ENCODE measurements at places on chromosomes 7 and 10.

DNA sequence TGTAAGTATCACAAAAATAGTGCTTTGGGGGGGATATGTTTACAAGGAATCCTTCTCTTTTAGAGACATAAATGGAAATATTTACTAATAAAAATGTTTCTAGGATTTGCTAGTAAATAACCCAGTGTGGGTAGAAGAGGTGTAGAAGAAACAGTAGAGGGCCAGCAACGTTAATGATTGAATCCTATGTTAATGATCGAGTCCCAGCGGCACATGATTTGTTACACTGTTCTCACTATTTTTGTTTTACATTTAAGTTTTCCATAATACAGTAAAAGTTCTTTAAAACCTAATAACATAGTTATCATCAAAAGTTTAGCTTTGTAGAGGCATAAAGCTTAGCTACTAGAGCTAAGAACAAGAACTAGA is 66.0 kb downstream of the UBE2H start:
- no peak for DNase-seq

DNA sequence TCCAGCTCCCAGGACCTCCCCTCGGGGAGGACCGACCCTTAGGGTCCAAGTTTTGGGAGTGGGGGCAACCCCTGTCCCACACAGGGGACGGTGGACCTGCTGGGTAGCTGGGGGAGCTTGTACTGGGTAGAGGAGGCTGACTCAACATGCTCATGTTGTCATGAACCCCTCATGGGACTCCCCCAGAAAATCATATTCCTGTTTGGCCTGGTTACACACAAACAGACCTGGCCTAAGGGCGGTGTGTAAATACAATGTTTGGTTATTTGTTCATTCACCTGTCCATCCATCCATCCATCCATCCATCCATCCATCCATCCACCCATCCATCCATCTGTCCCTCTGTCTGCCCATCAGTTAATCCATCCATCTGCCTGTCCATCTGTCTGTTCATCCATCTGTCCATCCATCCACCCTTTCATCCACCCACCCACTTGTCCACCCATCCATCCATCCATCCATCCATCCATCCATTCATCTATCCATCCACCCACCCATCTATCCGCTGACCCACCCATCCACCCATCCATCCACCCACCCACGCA is 92.9 kb downstream of the DNAJB6 start:
- DNase-seq, result no peak

GRCh38 chr10:98194633-98195032 is 60.2 kb downstream of the R3HCC1L start:
- DNase-seq, result no peak

- DNase-seq, result no peak
These were observed 5.7 kb downstream of the GRID2IP start for GRCh38 chr7:6545398-6546126.

DNA sequence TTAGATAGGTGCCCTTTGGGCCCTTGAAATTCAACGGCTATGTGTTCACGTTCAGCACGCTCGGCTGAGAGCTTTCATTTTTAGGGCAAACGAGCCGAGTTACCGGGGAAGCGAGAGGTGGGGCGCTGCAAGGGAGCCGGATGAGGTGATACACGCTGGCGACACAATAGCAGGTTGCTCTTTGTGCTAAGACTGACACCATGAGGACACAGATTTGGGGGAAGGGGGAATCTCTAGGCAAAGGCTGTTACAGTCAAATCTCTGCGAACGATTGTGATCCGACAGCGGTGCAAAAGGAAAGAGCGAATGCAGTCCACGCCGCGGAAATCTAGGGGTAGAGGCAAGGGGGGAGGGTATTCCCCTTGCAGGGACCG is 667 bp downstream of the KLLN start:
- DNase-seq, result no peak

GRCh38 chr10:33460505-33461294 is 126.2 kb upstream of the NRP1 start:
- DNase-seq, result no peak

DNA sequence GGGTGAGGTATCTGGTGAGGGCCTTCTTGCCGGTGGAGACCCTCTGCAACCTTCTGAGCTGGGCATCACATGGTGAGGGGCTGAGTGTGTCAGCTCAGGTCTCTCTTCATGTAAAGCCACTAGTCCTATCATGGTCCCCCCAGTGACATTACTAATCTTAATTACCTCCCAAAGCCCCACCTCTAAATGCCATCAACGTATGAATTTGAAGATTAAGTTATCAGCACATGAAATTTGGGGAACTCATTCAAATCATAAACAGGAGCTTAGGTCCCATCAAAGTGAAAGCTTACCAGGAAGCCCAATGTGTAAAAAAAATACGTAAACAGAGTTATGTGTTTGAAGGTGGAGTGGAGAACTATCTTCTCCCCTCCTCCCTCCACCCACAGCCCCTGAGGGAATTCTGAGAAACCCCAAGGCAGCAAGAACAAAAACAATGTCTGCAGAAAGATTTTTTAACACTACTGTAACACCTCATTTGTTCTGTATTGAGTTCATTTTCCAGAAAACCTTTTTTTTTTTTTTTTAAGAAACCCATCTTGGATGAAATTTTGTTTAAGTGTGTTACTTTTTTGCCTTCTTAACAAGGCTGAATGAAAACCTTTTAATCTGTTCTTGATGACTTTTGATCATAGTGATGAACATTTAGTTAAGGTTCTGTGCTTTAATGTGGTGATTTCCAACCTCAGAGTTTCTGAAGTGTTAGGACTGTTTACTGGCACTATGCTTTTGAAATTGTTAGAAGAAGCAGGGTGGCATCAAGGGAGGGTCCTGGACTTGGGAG is 19.1 kb upstream of the PCGF5 start:
- DNase-seq, result no peak

DNA sequence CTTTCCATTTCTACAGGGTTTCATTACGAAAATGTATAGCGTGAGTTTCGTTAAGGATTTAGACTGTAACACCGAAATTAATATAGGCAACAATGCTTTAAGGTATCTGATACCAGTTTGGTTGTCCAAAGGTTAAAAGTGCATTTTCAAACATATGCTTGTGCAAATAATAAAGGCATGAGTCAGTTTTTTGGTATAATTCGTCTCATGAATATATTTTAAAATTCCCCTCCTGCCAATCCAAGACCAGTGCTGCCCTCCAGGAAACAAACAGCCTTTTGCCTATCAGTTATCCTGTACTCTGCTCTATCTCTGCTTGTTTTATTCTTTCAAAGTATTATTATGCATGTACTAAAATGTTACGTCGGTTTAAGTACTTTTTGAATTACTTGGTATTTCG is 2.0 kb downstream of the LCOR start:
- no peak for DNase-seq

GRCh38 chr7:98810153-98810802 is 59.5 kb downstream of the TMEM130 start:
- DNase-seq, result no peak

DNA sequence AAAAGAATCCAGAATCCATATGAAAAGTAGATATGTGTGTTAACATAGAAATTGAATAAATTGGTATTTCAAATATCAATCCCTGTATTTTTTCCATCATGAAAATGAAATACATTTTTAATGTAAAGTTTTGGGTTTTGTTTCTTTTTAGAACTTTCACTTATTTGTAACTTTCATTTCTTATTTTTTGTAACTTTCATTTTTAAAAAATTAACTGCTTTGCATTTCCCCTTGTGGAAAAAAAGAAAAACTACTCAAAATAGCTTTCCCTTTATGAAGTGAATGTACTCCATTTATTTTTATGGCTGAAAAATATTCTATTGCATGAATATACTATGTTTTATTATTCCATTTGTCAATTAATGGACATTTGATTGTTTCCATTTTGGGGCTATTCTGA is 75.6 kb upstream of the SMNDC1 start:
- DNase-seq, result no peak

- DNase-seq, result no peak
These were observed 1.8 kb upstream of the IGF2BP3 start for GRCh38 chr7:23472046-23472445.

DNA sequence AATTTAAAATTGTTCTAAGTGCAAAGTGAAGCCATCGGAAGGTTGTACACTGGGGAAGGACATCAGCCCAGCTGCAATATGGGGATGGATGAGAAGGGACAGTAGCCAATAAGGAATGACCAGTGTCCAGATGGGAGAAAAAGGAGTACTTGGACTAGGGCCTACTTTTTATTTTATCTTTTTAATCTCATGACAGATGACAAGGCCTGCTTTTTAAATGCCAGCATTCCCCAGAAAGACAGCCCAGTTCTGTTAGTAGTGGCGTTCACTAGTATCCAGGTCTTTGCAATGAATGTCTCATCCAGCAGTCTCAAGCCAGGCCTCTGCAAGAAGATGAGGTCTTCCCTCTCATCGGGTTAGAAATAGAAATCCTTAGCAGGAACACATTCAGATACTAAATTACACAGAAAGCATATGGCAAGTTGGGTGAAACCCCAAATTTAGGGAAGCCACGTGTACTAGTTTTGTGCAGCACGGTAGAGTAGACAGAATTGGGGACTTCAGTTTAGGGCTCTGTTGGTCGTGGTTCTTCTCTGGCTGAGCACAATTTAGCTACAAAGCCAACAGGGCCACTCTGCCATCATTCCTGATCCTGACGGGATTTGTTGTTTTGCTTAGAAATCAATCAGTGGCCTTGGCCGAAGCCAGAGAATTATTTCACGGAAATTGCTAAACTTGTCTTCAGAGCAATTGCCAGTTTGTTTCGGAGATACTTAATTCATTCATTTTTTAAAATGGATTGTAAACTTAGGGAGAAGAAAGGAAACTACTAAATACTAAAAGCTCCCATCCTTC is 227.8 kb downstream of the ARHGAP21 start:
- DNase-seq, result no peak

GRCh38 chr7:82029236-82029913 is 259.5 kb upstream of the HGF start:
- DNase-seq, result no peak

DNA sequence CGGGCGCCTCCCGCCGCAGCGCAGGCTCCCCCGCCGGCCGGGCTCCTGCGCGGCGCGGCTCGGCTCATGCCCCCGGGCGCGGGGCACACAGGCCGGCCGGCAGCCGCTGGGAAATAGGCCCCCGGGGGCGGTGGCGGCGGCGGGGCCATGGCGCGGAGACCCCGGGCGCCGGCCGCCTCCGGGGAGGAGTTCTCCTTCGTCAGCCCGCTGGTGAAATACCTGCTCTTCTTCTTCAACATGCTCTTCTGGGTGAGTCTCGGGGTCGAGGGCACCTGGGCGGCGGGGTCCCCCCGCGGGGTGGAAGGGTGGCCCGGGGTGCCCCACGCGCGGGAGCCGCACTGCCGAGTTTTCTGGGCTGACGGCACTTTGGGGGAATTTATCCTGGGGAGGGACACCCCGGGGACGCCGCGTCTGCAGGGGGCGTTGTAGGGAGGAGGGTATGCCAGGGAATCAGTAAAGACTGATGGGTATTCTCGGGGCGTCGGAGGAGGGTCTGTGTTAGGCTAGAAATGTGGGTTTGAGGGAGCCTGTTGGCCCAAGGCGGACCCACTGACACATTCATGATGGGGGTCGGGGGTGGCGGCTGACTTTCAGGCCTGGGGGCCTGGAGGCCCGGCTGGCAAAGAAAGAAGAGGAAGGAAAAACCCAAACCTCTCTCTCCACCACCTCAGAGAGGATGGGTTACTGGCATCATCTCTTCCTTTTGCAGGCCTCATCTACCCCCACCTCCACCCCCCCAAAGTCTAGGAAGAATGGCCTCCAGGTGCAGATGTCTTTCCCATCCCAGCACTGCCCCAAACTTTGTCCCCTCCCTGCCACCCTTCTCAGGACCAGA is 544 bp downstream of the TSPAN33 start:
- DNase-seq, result peak; percentile 45

GRCh38 chr7:100675581-100676350 is 2.2 kb downstream of the GNB2 start:
- peak; percentile 87 for DNase-seq

DNA sequence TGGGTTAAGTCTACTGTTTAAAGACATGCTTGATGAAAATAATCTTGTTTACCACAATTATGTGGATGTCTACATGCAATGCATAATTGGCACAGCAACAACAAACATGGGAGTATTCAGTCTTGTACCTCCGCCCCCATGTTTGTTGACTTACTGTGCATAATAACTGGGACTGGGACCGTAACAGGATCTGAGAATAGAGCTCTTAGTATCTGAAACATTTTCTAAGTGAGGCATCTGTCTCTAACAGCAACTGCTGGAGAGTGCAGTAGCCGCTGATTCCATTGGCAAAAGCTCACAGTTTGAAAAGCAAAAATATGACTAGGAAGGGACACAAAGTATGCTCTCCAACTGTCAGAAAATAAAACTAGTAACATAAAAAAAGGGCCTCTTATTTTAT is 61.6 kb downstream of the ENO4 start:
- DNase-seq, result no peak

GRCh38 chr7:9307131-9307530 is 873.7 kb downstream of the NXPH1 start:
- DNase-seq, result no peak

GRCh38 chr10:86876748-86877147 is 80.7 kb downstream of the MMRN2 start:
- no peak for DNase-seq

DNA sequence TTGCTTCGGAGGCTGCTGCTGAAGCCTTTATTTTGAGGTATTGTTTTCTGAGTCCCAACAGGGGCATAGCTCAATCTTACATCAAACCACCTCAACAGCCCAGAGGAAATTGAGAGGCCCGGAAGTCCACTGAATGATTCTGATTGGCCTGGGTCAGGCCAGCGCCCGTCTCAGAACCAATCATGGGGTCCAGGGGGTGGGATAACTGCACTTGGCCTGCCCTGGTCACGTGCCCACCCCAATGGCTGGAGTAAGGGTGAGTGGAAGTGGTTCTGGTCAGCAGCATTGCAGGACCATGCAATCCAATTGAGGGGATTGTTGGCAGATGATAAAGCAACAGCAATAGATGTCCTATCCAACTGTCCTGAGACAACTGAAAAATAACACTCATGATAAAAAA is 190.6 kb downstream of the HERPUD2 start:
- DNase-seq, result no peak

DNA sequence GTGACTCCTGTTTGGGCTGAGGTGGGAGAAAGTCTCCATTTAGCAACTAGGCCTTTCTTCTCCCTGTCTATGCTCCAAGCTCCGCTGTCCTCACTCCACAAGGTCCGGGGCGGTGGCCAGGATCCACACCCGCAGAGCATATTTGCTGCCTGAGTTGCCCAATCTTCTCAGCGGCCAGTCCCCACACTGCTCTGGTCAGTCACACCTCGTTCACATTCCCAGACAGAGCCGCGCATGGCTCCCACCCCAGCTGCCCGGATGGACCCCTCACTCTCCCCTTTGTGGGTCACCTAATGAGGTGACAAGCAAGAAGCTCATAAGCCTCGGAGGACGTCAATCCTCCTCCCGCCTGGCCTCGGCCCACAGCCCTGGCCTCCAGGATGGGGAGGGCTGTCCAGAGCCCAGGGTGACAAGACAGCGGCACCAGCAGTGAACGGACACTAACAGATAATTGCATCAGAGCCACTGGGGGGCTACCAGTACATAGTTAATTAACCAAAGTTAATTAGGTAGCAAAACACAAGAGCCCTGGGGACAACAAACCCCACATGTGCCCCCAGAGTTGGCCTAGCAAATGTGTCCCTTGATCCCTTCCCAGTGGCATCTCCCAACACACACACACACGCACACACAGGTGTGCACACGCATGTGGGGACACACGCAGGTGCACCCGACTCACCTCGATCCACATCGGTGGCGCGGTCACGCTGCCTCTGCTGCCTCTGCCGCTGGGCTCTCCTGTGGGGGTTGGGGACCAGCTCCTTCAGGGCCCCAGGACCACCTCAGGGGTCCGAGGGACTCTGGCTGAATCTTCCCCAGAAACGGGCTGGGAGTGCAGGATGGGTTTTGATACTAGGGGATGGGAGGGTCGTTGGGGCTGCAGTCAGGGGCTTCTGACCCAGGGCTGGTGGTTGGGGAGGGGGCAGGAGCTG is 11.8 kb downstream of the EPHA1 start:
- no peak for DNase-seq
